ENCODE measurements at places on chromosomes 2 and 18. TPM values are rescaled to one million over a fixed set of nuclear protein-coding genes. Genes with fewer than 3 reads are reported as not detected.

The RAX gene
- not detected for total RNA-seq

The MATN3 gene
- 3.9 TPM for total RNA-seq

The FBXO48 gene
- 1.2 TPM for total RNA-seq

The ZNF512 gene
- total RNA-seq = 35.4 TPM

The QPCT gene
- total RNA-seq = 6.9 TPM

The SPHKAP gene
- total RNA-seq = 1.2 TPM

The SLC9A2 gene
- not detected for total RNA-seq

All from vagina (tissue), 2 donors.